ENCODE measurements at places on chromosomes 7 and 10.
A peak's percentile ranks its signal among the peaks of the same experiment; 100 is the strongest.

DNA sequence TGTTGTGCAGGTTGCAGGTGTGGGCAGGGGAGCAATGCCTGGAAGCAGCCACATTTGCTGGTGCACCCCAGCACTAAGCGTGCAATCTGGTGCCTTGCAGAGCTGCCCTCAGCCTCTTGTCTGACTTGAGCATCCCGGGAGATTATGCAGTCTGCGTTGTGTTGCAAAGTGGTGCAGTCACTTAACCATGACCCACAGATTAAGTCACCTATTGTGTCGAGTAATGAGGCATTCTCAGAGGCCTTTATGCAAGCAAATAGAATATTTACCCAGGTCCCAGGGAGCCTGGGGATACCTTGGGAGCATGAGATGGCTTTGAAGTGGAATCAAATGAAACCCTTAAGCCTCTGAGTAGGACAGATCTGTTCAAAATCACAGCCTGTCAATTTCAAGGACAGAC lies 529.0 kb downstream of the TYW1 start:
- DNase-seq = no peak

- DNase-seq = no peak
Measured at GRCh38 chr7:13851736-13852135, 137.7 kb downstream of the ETV1 start.

- no peak for DNase-seq
Measured at GRCh38 chr10:45003432-45004000, 2.8 kb downstream of the ZNF22 start.

GRCh38 chr7:151793991-151794507 lies 82.9 kb downstream of the PRKAG2 start:
- DNase-seq = no peak

DNA sequence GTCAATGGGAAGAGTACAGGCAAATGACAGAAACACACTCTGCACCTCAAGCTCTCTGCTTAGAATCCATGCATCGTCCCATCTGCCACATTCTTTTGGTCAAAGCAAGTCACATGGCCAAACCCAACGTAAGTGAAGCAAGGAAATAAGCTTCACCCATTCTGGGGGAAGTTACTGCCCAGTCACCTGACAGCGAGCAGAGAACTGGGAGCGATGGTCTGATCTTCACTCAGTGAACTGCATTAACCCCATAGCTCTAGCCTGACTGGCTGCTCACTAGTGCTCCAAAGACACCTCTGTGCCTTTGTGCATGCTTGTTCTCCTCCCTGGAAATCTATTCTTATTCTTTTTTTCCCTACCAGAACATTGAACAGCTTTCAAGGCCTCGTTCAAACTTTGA lies 89.9 kb downstream of the APBB1IP start:
- DNase-seq = no peak

- DNase-seq = no peak
Measured at GRCh38 chr7:34357068-34357467, 300.9 kb upstream of the NPSR1 start.

DNA sequence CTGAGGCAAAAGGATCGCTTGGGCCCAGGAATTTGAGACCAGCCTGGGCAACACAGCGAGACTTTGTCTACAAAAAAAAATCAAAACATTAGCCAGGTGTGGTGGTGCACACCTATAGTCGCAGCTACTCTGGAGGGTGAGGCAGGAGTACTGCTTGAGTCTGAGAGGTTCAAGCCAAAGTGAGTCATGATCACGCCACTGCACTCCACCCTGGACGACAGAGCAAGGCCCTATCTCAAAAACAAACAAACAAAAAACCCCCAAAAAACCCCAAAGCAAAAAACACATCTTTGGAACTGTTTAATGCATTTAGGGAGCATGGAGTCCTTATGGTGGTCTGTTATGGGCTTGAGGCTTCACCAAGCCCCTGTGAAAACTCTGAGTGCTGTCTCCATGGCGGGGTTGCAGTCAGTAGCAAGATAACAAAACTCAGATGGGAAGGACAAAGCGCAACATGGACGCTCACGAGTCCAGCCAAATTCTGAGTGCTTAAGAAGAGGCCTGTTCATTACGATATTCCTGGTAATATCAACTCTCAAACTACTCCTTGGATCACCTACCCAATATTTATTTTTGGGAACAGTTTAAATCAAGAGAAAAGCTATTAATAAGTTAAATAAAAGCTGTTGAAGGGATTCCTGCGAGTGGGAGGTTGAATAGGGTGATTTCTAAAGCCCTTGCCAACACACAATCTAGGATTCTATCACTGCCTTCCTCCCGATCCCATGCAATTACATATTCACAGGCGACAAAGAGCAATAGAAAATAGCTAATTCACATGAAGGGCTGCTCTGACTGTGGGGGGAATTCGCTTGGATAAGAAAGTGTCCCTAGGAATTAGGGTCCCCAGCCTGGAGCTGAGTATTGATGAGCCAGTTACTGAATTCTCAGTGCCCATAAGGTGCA lies 123.3 kb downstream of the HIPK2 start:
- no peak for DNase-seq

GRCh38 chr10:116240157-116240950 lies 32.7 kb downstream of the GFRA1 start:
- DNase-seq = no peak

- peak; percentile 21 for DNase-seq
Measured at GRCh38 chr7:129210256-129210988, 14.4 kb upstream of the AHCYL2 start.

- peak; percentile 11 for DNase-seq
Measured at GRCh38 chr7:145082366-145083161, 246.7 kb upstream of the TPK1 start.

DNA sequence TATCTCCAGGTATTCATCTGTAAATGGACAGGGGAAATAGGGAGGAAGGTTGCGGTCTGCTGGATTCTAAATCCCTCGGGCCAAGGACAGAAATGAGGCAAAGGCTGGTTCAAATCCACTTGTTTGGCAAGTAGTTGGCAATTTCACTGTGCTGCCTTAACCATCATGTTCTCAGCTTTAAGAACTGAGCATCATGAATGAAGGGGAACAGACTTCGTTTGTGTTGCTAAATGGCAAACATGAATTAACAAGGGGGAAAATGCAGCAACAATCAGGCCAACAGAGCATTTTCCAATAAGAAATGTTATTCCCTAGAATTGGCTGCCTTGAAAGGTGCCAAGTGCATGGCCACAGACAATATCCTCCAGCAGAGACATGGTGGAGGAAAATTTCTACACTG lies 36.9 kb downstream of the PARD3 start:
- no peak for DNase-seq

Measured in NCI-H510A treated with DMSO at 0.1 percent for 48 hours (cell line).